ENCODE measurements at places on chromosomes 7 and 10.

DNA sequence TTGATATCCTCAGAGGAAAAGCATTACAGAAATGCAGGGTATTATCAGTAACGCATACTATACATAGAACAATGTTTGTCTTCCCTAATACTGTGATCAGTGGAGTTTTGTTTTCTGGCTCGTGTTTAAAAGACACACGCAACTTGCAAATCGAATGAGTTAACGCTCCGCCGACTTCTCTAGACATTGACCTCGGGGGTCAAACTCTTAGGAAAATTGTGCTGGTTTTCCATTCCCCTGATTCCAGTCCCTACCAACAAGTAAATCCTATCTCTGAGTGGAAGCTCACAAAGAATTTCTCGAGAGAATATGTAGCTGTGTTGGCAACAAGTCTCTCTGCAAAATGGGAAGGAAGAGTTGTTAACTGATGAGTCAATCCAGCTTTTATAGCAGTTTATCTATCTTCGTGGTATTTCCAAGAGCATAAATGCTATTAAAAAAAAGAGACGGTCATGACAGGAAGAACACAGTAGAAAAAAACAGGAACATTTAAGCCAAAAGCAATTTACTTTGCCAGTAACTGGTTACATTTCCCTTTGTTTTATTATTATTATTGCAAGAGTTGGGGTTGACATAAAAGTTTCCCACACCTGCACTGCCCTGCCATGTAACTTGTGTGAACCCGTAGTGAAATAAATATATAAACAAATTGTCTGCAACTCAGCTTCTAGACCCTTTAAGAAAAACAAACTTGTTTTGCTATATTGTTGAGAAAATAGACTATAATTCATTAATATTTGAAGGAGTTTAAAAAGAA, 144.4 kb downstream of the ARID5B start:
- no peak for DNase-seq

DNA sequence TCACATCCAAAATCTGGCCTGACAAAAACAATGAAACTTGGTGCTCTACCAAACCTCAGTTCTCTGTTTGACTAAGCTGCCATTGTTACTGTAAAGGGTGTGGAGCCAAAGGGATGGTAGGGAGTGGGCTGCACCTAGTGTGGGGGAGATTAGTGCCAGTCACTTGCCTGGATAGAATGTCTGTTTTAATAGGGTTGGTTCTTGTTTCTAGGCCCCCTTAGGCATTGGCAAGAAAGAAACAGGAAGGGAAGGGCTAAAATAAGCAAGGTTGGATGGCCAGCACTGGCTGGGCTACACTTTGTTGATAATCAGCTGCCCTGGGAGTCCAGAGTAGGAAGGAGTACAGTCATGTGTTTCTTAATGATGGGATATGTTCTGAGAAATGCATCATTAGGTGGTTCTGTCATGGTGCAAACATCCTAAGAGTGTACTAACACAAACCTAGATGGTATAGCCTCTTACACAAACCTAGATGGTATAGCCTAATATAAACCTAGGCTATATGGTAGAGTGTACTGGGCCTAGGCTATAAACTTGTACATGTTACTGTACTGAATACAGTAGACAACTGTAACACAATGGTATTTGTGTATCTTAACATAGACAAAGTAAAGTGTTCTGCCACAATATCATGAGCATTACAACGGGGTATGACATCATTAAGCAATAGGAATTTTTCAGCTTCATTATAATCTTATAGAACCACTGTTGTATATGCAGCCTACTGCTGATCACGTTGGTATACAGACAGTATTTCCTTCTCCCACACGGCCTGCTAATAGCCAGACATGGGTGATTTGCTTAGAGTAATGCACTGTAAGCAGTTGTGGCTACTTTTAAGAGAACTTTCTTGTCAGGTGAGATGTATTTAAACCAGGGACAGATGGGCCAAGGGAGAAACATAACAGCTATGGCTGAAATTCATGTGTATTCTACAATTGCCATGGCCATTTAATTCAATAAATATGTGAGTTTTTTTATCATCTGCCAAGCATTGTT, 15.4 kb downstream of the BBIP1 start:
- DNase-seq: no peak

DNA sequence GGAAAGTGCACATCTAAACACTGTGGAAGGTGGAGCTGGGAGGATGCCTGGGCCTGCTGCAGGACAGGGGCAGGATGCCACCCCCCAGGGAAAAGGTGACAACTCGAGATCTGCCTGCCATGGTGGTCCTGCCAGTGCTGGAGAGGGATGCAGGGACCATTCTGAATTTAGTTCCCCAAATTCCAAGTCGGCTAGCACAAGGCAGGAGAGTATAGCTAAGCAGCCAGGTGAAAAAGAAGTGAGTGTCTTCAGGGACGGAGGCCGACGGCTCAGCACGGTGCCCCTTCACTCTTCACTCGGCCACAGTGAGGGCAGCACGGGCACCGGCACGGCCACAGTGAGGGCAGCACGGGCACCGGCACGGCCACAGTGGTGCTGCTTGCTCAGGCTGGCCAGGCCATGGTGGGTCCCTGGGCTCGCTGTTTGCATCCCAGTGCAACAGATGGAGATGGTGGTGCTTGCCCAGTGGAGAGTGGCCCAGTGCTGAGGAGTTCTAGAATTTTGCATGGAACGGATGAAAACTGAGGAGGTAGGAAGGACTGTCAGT, 161.3 kb upstream of the SHH start:
- DNase-seq: no peak

DNA sequence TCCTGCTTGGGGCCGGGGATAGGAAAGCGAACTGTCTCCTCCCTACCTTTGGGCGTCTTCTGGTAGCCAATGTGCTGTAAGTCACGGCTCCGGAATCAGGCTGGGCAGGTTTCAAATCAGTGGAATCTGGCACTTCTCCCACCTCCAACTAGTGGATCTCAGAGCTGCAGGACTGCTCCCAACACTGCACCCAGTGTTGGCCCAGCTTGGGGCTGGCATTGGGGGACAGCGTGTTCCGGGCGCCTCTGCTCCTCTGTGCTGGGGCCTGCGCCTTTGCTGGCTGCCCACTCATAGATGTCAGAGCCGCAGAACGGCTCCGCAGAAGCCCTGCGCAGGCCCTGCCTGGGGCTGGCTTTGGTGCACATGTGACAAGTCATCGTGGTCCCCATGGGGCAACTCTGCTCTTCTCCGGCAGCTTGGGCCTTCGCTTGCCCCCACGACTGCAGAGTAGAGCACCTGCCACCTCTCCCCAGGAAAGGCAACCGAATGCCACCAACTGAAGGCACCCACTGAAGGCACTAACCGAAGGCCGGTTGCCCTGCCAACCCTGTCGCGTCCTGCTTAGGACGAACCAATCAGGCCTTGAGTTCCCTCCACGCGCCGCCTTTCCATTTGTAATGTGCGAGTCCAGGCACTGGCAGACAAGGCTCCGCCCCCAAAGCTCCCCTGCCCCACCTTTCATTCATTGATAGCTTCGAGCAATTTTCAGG, 85.5 kb upstream of the ABI1 start:
- DNase-seq: no peak

DNA sequence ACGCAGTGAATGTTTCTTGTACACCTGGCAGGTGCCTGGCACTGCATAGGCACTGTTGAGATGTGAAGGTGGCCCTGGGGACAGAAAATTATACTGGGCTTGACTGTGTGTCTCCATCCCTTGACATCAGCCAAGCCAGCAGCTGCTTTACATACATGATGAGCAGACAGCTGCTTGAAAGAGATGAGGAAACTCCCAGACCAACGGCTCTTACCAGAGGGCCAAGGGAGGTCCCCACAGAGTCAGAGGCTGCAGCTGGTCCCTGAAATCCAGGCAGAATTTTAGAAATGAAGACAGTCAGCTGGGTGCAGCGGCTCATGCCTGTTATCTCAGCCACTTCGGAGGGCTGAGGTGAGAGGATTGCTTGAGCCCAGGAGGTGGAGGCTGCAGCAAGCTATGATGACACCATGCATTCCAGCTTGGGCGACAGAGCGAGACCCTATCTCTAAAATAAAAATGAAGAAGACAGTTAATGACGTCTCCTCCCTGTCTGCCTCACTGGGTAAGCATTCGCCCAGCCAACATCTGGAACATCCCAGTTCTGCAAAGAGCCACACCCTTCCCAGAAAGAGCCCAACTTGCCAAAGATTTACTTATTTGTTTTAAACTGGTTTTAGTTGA, 17.6 kb downstream of the LIMK1 start:
- DNase-seq: no peak

GRCh38 chr10:21278491-21279216, 246.8 kb downstream of the SKIDA1 start:
- peak; percentile 58 for DNase-seq

DNA sequence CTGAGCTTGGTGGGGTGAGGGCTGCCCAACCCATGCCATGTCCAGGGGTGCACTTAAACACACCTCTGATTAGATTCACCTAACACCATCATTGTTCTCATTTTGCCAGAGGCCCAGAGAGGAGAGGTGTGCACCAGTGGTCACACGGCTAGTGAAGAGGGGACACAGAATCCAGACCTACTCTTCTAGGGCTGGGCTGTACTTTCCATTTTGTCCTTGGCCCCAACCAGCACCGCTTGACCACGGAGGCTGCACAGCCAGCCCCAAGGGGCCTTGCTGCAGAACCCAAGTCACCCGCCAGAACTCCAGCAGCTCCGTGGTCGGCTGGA, 246 bp upstream of the WDFY4 start:
- DNase-seq: no peak
